ENCODE measurements at places on chromosomes 5 and 9.

DNA sequence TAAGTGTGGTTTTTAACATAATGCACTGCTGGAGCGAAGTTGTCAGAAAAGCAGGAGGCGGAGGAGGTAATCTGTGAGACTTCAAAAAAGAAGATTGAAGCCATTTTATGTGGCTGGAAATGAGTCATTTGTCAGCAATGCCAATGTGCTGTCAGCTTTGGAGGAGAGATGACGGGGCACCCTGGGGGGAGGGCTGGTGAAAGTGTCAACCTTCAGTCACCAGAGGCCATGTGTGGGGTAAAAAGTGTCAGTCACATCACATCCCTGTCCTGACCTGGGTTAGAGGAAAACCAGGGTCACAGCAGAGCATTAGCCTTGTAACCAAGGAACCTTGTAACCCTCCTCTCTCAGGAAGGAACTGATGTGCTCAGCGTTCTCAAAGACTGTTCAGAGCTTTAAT, 59.1 kb downstream of the TLR4 start:
- peak; percentile 30 for DNase-seq

- DNase-seq, result no peak
Observed at GRCh38 chr9:134234001-134234660, 69.8 kb upstream of the RNU6ATAC start.

DNA sequence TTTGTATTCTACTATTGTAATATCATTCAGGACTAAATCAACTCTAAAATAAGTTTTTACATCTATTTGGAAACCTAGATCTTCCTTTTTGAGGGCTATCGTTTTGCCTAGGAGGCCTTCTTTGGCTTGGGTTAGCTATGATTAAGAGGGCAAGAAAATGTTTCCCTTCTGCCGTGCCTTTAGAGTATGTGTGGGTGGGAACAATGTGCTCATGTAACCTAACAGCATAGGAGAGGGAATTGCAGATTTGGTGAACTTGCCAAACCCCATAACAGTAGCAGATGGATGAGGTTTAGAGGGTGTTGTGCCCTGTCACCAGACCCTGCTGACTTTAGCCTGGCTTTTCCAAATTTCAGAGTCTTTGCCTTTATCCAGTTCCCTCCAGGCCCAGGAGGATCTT, 339.0 kb downstream of the ADGRV1 start:
- DNase-seq, result no peak

DNA sequence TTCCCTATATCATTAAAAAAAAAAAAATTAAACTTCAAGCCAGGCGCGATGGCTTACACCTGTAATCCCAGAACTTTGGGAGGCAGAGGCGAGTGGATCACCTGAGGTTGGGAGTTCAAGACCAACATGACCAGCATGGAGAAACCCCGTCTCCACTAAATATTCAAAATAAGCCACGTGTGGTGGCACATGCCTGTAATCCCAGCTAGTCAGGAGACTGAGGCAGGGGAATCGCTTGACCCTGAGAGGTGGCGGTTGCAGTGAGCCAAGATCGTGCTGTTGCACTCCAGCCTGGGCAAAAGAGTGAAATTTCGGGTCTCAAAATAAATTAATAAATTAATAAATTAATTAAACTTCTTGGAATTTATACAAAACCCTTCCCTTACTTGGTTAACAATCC, 358.6 kb upstream of the CDH9 start:
- DNase-seq, result no peak

DNA sequence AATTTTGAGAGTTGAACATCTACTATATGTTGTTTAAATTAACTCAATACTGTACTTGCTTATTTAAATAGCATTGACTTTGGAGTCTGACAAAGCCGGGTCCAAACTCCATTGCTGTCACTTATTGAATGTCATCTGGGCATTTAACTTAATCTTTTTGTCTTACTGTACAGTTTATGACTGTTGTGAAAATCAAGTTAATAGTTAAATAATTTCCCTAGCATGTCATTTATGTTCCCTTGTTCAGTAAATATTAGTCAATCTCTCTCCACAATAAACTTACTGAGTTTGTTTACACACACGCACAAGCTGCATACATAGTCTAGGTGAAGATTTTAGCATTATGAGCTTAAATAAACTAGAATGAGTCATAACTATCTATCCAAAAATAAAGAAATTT, 6.3 kb upstream of the UGCG start:
- DNase-seq, result no peak

- peak; percentile 93 for DNase-seq
Observed at GRCh38 chr5:179818746-179819295, 1.9 kb upstream of the SQSTM1 start.

- no peak for DNase-seq
Observed at GRCh38 chr5:169574134-169574646, 9.4 kb upstream of the SPDL1 start.

DNA sequence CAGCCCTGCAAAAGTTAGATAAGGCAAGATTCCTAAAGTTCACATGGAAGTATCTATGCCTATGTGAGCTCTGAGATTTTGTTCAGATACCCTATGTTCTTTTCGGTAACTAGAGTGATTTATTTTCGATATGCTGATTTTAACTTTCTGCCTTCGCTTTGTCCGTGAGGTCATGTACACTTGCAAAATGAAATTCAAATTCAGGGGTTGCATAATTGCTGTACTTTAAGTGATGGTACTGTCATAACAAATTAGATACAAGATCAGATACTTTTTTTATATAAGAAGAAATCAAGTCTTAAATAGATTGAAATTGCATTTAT, 350 bp upstream of the ECPAS start:
- no peak for DNase-seq

- no peak for DNase-seq
Observed at GRCh38 chr5:67047160-67047559, 149.4 kb downstream of the CD180 start.

DNA sequence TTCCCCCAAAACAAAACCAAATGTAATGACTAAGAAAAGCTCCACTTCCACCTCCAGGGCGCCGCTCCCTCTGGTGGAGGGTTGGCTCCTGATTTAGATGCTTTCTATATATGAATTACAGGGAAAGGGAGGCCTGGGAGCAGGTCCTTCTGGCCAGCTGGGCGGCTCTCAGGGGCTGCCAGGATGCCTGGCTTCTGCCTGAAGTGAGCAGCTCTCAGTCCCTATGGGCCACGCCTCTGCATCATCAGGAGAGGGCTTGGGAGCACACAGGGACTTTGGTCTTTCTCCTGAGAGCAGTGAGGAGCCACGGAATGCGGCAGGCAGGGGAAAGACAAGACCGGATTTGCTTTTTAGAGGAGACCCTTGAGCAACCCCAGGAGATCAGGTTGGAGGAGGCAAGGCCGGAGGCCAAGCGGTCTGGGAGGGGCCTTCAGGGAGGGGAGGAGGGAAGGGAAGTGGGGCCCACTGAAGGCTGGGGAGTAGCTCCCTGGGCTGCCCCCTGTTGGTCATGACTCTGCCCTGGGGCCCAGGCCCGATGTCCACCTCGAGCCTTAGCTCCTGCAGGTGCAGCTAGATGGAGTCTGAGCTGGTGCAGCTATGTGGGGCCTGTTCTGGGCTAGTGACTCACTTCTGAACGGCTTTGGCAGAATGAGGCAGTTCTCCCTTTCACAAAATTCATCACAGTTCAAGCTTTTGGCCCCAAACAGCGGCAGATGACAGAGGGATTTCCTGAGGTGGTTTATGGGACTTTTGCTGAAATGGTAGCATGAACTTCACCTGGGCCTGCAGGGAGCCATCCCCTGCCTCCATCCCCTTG, 11.3 kb upstream of the GRHPR start:
- peak; percentile 86 for DNase-seq

GRCh38 chr9:125393426-125393825, 131.8 kb downstream of the GAPVD1 start:
- peak; percentile 35 for DNase-seq

DNA sequence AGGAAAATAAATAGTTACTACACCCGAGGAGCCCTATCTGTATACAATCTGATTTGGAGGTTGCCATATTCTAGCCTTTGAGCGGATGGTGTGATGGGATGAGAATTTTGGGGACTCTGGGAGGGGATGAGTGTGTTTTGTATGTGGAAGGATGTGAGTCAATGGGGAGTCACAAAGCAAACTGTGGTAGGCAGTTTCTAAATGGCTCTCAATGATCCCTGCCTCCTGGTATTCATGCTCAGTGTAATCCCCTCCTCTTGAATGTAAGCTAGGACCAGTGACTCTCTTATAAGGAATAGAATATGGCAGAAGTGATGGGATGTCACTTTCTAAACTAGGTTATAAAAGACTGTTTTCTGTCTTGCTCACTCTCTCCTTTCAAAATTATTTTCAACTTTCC, 205.7 kb upstream of the RIOK2 start:
- no peak for DNase-seq

- no peak for DNase-seq
Observed at GRCh38 chr5:6273749-6274148, 104.6 kb downstream of the MED10 start.

- DNase-seq, result no peak
Observed at GRCh38 chr5:41410307-41410706, 100.1 kb downstream of the PLCXD3 start.

DNA sequence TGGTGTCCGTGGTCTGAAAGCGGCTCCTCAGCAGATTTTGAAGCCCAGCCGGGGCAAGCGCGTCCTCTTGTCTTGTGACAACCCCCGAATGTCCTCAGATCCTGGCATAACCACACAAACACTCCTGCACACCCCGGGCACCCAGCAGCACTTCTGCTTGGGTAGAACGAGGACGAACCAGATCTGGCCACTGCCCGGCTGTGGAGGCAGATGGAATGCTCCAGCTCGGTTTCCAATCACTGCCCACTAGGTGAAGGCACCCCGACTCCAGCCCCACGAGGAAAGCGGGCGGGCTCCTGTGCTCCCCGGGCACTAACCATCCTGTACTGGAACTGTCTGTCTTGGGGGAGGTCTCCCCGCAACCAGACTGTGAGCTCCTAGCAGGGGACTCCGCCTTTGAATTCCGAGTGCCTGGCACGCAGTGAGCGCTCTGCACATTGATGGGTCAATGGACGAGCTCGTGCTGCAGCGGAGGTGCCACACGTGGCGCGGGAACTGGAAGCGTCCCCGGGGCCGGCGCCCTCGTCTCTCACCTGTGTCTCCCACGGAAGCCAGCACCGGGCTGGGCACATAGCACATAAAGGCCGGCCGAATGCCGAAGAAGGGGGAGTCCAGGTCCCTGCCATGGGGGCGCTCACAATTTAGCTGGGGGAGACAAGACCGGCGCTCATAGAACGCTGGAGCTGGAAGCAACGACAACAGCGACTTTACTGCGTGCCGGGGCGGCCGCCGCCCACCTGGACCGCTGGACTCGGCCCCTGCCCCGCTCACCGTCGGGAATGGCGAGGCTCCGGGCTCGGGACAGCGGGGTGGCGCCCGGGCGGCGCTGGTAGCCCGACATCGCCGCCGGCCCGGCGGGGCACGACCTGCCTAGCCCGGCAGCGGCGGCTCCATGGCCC, 608 bp downstream of the ENTR1 start:
- peak; percentile 51 for DNase-seq

DNA sequence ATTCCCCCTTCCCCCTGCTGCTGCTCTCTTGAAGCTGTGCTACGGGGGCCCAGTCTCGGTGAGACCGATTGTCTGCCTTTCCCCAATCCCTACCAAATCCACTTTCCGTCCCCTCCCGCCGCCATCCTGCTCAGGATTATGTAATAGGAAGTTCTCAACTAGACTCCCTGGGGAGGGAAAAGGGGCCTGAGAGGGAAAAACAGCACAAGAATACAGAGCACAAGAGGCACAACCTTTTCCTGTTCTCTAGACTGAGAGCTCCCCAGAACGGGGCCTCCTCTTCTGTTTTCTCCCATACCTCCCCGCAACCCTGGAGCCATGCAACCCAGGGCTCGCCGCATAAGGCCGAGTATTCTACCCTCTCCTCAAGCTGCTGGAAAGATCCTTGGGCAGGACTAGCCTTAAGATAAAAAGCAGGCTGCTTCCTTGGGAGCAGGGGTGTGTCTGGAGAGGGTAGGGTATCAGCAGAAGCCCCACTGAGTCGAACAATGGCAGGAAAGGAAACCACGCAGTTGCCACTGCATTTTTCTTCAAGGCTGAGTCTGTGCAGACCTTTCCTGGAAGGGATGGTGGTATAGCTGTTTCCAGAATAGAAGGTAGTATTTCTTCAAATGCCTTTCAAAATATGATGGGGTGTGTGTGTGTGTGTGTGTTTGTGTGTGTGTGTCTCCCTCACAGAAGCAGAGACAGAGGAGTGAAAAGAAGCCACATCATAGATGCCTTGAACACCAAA, 12.9 kb downstream of the MYORG start:
- DNase-seq, result no peak

DNA sequence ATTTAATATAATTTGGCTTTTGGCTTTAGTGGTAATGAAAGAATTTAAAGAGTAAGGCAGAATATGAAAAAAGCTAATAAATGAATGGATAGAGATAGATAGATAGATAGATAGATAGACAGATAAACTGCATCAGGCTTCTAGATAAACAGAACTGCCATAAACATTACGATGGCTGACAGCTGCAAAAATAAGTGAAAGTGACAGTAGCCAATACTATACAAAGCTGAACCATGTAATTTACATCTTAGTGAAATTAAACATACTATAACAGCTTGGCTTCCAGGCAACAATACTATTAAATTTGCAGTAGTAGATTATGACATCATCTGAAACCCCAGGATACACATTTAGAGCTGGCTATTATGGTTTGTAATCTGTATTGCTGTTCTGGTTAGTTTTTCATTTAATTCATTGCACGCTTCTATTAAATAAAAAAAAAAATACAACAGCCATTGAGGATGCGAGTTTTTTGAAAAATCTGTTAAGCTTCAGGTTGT, 1354.8 kb downstream of the PTPRD start:
- no peak for DNase-seq

- DNase-seq, result no peak
Observed at GRCh38 chr5:163339148-163339547, 98.2 kb upstream of the CCNG1 start.

- no peak for DNase-seq
Observed at GRCh38 chr9:95551406-95551805, 34.6 kb upstream of the PTCH1 start.

DNA sequence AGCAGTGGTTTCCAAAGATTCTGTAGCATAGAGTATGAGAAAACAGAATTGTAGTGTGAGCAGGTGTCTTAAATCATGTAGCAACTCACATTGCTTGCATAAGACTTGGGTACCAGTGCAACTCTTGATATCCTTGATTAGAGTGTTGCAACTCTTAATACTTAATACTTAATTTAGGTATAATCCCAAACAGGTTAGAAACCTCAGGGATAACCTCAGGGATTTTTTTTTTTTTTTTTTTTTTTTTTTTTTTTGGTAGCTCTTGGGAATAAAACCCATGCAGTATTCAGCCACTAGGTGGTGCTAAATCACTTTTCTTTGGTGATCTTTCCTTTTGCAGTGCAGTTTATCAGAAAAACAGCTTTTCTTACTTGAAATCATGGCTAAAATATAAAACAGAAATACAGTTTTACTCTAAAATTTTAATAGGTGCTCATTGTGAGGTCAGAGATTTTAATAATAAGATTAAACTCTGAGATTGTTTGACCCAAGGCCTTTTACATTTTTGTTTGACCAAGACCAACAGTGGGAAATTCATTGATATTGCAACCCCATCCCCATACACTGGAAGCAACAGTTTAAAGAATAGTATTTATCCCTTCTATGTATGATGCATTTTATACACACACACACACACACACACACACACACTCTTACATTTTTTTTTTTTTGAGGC, 55.3 kb downstream of the ERAP1 start:
- peak; percentile 65 for DNase-seq
